Fibroblast of villous mesenchyme (primary cell): ENCODE measurements at places on chromosomes 6 and 20. TPM values are rescaled to one million over a fixed set of nuclear protein-coding genes. Genes with fewer than 3 reads are reported as not detected.

The SLC35B3 gene
- total RNA-seq, result 19.0 and 29.8 TPM in 2 replicates

The SNAI1 gene
- total RNA-seq, result 1.3 TPM in 2 replicates

The LPA gene
- not detected in 2 replicates for total RNA-seq

The MRPS26 gene
- 26.8 and 31.6 TPM in 2 replicates for total RNA-seq

The ENPP3 gene
- under 0.01 TPM in 1 of 2 replicates, not detected in the other for total RNA-seq

The OPN5 gene
- not detected in 2 replicates for total RNA-seq

DNA sequence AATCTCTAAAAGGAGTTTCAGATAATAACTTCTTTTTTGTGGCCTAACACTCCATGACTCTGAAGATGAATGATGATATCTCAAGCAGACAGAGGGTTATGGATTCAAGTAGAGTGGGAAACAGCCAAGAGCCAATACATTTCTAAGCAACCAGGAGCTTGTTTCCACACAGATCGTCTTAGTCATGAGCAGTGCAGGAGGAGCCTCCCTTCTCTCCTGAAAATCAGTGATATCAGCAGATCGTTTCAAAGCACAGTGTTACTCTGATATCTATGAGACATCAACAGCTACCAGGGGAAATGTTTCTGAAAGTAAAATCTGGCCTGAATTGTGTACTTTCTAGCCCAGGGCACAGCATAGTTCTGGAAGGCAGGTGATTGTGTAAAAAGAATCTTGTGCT lies 11.5 kb downstream of the ADGRG6 start:
- peak; percentile 81 for DNase-seq

DNA sequence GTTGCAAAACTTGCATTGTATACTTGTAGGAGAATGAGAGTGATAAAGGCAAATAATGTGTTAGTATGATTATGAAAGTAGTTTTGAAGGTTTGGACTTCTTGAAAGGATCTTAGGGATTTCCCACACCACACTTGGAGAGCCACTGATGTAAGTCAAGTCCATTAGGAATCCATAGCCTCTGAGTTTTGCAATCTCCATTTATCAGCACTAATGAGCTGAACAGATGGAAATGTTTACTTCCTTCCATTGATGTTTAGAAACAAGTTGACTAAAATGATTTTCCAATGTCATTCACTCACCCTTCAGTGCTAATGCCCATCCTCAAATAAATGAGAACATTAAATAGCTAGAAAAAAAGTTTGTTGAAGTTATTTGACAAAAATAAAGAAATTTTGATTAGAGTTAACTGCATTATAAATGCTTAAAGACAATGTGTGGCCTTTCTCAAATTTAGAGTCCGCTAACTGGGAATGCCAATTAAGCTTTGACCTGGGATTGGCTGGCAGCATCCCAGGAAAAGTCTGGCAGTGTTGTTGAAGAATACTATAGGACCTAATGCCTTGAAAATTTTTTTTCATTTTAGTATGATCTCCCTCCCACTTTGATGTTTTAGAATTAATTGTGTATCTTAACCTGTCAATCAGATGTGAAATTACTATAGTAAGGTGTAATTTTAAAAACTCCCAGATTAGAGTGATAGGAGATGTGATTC lies 68.0 kb downstream of the SLC35F1 start:
- DNase-seq, result no peak
